Stimulated activated CD8-positive, alpha-beta memory T cell treated with anti-CD3 and anti-CD28 coated beads, Interleukin-7, amount 100 ng/mL, for 1 hour (primary cell): ENCODE measurements at places on chromosomes 3 and 15.

DNA sequence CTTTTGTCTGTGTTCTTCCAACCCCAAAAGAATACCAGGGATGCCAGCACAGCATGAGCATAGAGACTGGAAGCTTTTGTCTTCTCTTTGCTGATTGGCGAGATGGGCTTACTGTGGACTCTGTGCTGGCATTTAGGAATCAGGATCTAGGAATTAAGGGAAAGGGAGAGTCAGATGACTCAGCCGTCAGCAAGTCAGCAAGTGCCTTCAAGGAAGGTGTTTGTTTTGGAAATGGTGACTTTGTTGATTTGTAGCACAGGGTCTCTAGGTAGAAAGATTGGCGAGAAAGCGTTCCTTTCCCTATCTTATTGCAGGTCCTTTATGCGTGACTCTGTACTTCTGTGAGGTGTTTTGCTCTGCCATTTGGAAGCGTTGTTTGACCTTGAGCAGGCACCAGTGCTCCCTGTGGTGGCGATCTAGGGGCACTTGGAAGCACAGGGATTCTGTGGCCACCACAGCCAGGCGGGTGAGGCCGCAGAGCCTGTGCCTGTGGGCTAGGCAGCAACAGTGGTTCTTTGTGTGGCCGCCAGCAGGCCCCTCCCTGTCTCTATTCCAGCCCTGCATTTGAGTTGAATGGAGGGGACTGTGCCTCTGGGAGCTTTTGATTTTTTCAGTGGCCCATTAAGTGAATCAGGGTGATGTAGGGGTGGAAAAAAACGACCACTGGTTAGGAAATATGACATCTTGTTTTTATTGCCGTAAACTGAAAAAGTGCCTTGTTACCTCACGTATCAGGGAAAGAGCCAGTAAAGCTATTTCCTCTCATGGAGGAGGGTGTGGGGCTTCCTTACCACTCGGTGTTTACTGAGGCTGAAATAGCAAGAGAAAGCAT is 19.0 kb downstream of the FAN1 start:
- DNase-seq: no peak

GRCh38 chr3:191688756-191689433 is 227.9 kb downstream of the PYDC2 start:
- DNase-seq: no peak

DNA sequence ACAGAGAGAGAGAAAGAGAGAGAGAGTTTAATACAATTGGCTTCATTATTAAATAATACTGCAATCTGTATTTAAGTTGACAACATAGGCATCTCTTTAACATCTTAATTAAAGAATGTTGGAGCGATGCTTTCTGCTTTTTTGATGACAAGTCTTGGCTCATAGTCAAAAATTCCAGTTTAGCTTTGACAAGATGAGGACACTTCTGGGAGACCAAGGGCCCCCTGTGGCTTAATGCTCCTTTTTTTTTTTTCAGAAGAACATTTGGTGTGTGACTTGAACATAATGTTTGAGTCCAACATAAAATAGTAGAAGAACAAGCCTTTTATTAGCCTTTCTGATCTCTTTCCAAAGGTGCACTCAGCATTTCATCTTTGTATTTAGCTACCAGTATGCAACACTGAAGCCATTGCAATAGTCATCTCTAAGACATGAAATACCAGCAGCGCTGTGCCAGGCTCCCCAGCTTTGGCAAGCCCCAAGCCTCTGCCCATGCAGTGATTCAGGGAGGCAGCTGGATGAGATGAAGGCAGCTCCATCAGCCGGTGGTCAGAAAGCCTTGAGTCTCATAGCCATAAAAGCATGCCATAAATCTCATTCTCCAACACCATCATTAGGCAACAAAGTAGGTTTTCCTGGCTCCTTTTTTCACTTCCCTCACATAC is 349.4 kb upstream of the SEMA6D start:
- DNase-seq: no peak

DNA sequence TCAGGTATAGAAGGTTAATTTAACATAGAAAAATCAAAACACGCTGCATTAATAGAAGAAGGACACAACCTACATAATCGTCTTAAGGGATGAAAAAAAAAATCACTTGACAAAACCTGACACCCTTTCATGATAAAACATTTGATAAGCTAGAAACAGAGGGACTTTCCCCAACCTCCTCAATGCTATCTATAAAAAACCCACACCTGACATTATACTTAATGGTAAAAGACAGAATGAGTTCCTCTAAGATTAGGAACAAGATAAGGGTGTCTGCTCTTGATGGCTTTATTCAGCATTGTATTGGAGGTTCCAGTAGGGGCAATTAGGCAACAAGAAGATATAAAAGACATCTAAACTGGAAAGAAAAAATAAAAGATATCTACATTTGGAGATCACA is 69.9 kb upstream of the KBTBD8 start:
- DNase-seq: no peak

DNA sequence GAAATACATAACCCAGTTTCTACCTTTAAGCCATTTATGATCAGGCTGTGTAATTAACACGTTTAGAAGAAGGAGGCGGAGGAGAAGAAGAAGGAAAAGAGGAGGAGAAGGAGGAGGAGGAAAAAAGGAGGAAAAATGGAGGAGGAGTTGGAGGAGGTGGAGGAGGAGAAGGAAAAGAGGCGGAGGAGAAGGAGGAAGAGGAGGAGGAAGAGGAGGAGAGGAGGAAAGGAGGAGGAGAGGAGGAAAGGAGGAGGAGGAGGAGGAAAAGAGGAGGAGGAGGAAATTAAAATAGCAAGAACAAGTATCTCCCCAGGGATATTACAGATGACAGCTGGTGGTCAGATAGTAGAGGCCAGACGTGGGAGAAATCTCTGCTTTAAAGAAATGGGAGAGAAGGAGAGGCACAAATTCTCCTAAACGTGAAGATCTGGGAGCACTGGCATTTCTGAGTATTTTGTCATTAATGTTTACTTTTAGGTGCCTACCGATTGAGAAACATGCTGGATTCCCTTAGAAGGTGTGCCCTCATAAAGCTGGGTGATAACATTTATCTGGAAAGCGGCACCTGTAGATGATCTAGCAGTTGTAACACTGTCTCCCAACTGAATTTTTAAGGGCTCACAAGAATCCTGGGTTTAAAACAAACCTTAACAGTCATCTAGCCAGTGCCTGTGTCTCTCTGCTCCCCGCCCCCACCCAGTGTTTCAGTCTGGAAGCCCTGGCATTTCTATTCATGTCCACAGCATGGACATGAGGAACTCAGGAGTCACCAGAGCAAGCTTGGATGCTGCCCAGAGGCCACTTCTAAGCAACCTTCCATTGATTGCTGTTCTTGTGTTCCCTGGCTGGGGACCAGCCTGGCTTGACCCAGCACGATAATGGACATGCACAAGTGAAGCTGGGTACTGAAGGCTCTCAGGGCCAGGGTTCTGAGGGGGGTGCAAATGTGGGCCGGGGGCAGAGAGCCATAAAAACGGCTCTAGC is 75.2 kb downstream of the CHRNA7 start:
- DNase-seq: no peak
